Activated CD4-positive, alpha-beta T cell treated with anti-CD3 and anti-CD28 coated beads, Interleukin-2, amount 50 U/mL, for 48 hours (primary cell): ENCODE measurements at places on chromosomes 13 and 19.

DNA sequence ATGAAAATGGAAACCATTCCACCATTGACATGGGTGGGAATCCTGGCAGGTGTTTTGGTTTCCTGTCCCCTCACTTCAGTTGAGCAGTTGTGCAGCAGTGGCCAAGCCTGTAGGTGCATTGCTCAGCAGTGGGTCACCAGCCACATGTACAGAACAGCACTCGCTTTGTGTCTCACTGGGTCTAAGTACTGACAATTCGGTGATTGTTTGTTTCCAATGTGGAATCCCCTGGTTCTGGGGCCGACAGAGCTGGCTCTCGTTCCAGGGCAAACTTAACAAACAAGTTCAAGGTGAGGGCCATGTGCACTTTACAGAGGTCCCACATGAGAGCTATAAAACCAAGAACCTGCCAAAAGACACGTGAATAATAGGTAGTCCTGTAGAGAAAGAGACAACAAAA lies 54.1 kb upstream of the SPATA13 start:
- no peak for DNase-seq

DNA sequence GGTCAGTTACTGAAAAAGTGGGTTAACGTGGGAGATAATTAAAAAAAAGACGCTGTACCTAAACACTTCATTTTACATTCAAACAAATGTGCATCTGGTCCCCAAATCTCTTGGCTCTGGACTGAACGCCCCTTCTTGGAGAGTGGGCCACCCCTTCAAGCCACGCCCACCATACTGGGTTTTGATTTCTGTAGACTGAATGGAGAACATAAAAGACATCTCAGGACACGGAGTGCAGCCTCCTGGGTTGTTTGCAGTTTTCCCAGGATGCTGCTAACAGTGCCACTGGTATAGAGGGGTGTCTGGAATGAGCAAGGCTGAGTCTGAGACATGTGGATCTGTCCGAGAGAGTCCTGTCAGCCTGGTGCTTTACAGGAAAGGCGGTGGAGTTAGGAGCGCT lies 10.6 kb downstream of the TFDP1 start:
- no peak for DNase-seq

DNA sequence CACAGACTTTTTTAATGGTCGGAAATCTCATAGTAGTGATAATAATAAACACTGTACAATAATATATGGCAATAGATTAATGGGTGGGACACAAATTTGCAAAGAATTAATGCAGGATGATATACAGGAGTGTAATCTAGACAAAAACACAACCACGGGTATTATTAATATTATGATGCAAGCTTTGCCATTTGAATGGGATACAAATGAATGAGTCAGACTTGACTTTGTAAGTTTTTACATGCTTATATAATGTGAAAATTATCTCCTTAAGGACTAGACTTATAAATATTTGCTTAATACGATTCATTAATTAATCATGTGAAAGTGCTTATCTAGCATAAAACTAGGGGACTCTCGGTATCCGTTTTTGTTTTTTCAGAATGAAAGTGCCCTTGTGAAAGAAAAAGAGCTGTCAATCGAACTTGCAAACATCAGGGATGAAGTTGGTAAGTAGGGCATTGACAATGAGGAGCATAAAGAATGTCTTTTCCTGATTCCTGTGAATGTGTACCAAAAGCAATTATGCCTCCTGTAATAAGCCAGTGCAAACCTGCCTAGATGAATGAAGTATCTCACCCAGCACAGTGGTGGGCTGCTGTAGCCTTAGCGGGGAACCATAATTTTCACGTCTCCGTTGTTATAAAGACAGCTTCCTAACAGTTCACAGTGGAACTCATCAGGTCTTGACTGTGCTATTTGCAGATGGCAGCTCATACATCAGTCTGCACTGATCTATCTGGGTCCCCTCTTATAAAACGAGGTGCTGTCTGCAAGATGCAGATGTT lies 155.7 kb downstream of the SLC7A1 start:
- no peak for DNase-seq

DNA sequence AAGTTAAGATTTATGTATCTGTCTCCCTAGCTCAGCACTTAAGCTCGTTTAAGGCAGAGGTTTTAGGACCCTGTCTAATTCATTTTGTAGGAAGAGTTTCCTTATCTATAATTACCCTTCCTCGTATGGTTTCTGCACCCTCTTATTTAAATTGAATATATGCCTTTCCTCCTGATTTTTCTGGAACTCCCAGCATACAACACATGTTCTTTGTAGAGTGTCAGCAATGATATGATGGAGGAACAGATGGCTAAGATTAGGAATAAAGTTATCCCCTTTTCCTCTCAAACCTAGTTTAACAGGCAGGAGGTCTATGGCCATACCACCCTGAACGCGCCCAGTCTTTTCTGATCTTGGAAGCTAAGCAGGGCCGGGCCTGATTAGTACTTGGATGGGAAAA lies 359.5 kb downstream of the PCDH17 start:
- DNase-seq = no peak

DNA sequence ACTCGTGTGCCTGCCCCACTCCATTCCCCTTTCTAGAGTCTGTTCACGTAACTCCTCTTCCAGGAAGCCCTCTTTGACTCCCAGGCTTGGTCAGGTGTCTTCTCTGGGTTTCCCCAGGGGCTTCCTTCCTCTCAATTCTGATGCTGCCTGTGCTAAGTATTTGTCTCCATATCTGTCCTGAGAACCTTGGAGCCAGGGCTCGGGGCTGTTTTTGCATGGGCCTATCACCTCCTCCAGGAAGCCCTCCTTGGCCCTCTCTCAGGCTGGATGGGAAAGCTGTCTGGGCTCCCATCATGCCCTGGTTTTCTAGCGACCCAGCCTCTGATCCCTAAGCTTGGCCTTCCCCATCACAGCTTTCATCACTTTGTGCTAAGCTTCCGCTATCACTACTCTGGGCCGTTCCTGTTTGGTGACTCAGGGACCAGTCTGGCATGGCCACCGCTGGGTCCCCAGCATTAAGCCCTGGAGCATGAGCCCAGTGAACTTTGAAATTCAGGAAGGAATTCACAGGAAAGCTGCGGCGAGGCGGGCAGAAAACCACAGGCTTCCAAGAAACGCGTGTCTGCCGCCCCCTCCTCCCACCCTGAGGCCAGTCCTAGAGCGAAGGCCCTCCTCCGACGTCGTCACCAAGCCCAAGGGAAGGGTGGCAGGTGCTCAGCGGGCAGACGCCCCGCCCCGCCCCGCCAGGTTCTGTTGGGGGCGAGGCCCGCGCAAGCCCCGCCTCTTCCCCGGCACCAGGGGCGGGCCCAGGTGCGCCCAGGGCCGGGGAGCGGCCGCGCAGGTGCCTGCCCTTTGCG lies 486 bp upstream of the SPINT2 start:
- DNase-seq = peak; percentile 83

- DNase-seq = no peak
Observed at GRCh38 chr13:27709779-27710178, 82.5 kb upstream of the GSX1 start.

- DNase-seq = peak; percentile 13
Observed at GRCh38 chr19:2332341-2333026, 4.0 kb downstream of the SPPL2B start.

DNA sequence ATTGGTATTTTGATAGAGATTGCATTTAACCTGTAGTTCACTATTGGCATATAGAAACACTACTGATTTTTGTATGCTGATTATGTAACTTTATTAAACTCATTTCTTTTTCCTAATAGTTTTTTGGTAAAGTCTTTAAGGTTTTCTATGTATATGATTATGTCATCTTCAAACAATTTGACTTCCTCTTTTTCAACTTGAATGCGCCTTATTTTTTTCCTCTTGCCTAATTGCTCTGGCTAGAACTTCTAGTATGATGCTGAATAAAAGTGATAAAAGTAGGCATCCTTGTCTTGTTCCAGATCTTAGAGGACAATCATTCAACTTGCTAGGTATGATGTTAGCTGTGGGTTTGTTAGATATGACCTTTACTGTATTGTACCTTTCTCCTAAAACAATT lies 1034.9 kb downstream of the PCDH9 start:
- no peak for DNase-seq

DNA sequence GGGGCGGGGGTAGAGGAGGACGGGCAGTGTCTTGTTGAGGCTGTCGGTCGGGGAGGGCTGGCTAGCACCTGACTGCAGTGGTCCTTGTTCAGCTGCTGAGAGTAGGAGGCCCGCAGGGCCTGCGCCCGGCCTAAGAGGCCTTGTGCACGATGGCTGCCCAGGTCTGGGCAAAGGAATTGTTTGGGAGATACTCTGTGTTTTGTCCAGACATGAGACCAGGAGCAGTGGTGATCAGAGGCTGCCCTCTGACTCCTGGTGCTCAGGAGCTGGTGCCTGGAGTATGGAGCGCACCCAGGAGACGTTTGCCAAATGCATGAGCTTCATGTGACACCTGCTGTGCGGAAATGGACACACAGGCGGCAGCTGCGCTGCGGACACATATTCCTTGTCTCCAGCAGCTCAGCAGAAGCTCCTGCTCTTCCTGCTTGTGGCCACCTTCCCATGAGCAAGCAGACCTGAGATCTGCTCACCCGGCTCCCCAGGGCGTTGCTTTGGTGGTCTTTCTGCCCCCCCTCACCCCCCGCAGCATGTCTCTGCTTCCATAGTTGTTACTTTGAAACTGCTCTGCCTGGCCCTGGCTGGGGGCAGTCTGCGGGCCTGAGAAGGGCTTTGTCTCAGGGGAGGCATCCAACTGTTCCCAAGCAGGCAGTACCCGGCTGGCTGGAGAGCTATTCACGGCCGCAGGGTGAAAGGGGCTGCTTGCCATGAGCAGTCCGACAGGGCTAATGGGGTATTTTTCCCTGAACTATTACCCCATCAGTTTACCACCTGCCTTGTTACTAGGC lies 163.9 kb downstream of the TEX29 start:
- DNase-seq = no peak
